ENCODE measurements at places on chromosomes 2 and 18.
A peak's percentile ranks its signal among the peaks of the same experiment; 100 is the strongest.

DNA sequence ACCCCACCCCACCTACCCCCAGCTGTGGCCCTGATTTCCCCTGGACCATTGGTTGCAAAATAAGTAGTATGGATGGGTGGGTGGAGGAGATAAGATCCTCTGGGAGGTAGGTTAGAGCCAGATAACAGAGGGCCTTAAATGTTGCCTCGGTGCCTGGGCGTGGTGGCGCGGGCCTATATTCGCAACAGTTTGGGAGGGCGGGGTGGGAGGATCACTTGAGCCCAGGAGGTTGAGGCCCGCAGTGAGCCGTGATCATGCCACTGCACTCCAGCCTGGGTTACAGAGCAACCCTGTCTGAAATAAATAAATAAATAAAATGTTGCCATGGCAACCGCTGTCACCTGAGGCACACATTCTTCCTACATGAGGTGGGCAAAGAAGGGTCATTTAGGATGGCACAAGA is 103.3 kb upstream of the GATA6 start:
- DNase-seq = no peak

DNA sequence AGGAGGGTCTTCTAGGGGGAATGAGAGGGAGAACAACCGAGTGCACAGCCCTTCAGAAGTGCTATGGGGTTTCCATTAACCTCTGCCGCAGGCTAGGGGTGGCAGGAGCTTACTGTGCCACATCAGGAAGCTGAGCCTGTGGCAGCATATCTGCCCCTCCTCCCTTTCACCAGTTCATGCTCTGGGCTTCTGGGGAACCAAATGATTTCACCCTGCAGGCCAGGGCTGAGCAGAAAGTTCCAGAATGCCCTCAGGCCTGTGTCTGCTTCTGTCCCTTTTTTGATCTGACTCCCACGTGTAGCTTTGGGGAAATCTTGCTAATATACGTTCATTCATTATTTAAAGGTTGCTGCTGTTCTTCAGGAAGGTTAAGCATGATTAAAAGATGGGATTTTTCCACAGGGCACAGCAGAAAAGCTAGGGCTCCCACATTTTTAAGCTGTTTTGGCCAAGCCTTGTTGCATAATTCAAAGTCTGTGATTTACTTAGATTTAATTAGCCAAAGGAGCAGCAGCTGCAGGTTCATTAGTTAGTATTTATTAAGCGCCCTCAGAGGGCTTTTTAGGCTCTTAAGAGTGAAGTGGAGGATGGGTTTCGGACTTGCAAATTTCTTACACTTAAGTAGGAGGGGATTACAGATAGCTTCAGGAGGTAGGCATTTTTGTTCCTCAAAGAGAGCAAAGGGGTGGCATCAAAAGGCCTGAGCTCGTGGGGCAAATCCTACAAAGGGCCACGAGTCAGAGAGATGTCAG is 10.2 kb downstream of the TMEM247 start:
- DNase-seq = no peak

- no peak for DNase-seq
Observed at GRCh38 chr2:165899311-165899710, 54.3 kb downstream of the TTC21B start.

DNA sequence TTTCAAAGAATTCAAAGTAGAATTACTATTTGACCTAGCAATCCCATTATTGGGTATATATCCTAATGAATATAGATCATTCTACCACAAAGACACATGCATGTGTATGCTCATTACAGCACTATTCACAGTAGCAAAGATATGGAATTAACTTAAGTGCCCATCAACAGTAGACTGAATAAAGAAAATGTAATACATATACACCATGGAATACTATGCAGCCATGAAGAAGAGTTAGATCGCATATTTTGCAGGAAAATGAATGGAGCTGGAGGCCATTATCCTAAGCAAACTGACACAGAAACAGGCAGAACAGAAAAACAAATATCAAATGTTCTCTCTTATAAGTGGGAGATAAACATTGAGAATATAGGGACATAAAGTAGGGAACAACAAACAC is 519.2 kb upstream of the REG3G start:
- DNase-seq = no peak

- peak; percentile 52 for DNase-seq
Observed at GRCh38 chr2:238169048-238169707, 10.4 kb downstream of the ERFE start.

DNA sequence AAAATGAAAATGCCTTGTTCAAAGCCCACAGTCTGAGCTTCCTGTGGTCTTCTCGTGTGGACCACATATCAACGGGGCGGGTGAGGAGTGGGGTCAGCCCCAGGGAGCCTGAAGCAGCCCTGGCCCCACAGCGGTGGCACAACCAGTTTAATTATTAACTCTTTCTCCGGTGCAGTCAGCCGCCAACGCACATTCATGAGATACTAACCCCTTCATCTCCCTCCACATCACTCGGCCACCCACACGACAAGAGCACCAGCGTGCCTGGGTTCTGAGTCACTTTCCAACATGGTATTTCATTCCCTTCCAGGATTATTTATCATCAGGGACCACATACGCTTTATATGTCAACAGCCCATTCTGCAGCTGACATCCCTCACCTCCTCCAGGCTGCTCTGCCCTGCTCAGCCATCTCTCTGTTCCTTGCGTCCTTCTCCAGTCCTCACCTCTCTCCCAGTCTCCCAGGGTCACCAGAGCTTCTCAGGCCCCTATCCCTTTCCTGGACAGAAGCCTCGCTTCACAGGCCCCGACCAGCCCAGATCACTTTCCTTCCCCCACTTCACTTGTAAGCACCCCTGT is 48.0 kb upstream of the ID2 start:
- DNase-seq = no peak

DNA sequence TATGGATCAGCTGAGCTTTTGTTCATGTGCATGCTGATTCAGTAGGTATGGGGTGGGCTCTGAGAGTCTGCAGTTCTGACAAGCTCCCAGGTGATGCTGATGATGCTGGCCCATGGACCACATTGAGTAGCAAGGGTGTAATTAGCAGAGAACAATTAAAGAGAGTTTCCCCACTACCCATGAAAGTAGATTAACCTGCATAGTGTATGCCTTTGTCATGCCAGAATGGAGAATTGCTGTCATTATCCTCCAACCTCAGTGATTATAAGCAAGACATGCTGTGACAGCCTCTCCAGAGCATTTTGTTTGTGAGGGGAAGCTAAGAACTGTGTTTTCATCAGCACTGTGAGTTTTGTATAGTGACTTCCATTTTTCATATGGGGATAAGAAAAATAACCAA is 59.5 kb upstream of the LYPD1 start:
- DNase-seq = no peak

DNA sequence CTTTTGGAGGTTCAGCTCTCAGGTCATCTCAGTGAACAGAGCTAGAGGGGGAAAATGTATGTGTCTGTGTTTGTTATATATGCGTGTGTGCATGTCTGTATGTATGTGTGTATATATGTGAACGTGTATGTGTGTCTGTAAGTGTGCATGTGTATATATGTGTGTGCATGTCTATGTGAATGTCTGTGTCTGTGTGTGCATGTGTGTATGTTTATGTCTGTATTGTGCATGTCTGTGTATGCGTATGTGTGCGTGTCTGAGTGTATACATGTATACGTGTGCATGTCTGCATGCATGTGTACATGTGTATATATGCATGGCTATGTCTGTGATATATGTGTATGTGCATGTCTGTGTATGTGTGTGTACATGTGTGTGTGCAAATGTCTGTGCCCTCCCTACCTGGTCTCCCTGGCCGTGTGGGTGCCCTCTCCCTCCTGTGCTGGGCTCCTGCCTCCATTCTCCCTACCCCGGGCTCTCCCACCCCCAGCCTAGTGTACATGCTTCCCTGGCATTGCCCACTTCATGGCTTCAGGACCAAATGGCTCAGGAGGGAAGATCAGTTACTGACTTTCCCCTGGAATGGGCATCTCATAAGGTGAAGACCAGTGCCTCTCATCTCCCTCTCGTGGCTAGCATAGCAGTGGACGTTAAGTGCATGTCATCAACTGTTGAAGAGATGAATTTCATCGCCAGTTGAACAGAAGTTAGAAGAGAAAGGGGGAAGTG is 49.9 kb downstream of the TRAF3IP1 start:
- no peak for DNase-seq

Data from RWPE1 (cell line).